ENCODE measurements at places on chromosomes 5 and 9.
A peak's percentile ranks its signal among the peaks of the same experiment; 100 is the strongest.

- DNase-seq = no peak
Observed at GRCh38 chr5:148810823-148811222, 15.6 kb upstream of the ADRB2 start.

DNA sequence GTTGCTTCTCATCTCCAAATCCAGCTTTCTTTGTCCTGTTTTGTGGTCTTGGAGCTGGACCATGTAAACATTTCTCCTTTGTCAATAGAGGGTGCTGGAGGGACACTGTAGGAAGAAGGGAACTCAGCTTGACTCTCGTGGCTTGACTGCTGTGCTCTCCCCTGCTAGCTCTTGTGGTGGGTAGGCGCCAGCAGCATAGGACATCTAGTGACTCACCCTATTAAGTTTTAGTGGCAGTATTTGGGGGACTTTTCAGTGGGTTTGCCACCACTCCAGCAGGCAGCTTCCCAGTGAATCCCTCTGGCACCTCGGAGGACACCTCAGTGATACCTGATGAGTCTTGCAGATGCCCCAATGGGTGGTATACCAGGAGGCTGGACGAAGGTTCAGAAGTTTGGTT lies 97.8 kb downstream of the TSSK1B start:
- peak; percentile 53 for DNase-seq

GRCh38 chr5:79471556-79471955 lies 42.4 kb downstream of the HOMER1 start:
- DNase-seq = no peak

GRCh38 chr5:1667648-1668140 lies 131.9 kb downstream of the MRPL36 start:
- no peak for DNase-seq

DNA sequence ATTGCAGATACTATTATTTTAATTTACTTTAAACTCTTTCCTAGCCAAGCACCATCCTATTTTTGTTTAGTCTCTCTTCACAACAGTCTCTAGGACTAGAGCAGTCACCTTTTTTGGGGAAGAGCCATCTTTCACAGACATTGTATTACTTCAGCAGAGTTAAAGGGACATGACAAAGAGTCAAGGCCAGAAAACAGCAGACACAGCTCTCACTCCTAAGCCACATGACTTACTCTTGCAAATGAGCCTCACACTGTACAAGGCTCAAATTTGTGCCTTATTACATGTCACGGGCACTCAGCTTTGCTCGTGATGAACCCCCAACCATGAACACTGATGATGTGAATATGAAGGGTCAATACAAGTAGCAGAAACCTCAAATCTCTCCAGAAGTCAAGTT lies 104.3 kb downstream of the ZNF608 start:
- DNase-seq = no peak

GRCh38 chr5:176774216-176775171 lies 35.9 kb upstream of the UNC5A start:
- no peak for DNase-seq

DNA sequence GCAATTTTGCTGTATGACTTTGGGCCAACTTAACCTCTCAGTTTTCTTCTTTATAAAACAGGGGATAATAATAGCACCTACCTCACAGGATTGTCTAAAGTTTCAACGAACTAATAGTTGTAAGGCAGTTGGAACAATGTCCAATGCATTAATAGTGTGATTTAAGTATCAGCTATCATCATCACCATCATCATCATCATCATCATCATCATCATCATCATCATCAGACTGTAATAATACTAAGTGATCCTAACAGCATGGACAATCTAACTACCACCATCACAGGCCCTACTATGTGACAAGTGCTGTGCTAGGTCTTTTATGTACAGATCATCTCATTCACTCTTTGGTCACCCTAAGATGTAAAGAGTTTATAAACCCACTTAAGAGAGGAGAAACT lies 196.0 kb downstream of the MAPKAP1 start:
- DNase-seq = no peak

DNA sequence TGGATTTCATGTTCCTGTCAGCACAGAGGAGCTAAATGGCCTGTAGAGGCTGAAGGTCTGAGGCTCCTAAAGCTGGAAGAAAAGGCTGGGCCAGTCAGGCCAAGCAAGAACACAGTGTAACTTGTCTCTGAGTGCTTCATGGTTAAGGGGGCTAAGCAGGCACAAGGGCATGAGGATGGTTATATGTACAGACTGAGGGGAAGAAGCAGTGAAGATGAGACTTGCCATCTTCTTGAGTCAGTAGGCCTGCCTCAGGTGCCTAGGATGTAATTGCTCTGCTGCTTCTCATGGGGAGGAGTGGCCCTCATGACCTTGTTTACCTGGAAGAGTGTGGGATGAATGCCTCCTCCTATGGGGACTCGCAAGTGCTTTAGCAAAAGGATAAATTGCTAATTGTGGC lies 8.7 kb upstream of the PSMD5 start:
- DNase-seq = no peak

DNA sequence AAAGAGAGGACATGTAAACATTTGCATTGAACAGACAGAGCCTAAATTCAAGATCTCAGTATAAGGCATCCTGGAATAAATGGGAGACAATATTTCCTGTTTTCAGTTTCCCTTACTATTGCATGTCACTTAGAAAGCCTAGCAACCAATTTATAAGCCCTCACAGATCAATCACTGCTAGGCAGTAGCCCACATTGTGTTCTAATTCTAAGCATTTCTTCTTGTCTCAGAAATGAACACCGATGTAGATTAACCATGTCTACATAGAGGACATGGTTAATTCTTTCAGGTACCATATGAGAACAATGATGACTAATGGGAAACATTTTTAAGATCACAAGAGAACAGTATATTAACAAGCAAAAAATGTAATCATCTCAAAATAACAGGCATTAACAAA lies 79.6 kb upstream of the HMHB1 start:
- no peak for DNase-seq

GRCh38 chr9:21576331-21577189 lies 94.4 kb upstream of the IFNE start:
- peak; percentile 96 for DNase-seq

GRCh38 chr5:80213466-80213865 lies 42.4 kb downstream of the SERINC5 start:
- DNase-seq = no peak

GRCh38 chr9:128419061-128419925 lies 1.4 kb upstream of the CERCAM start:
- DNase-seq = peak; percentile 40

GRCh38 chr9:19049917-19050636 lies 850 bp downstream of the RRAGA start:
- peak; percentile 39 for DNase-seq

- no peak for DNase-seq
Observed at GRCh38 chr9:100689635-100690034, 111.8 kb downstream of the CAVIN4 start.

DNA sequence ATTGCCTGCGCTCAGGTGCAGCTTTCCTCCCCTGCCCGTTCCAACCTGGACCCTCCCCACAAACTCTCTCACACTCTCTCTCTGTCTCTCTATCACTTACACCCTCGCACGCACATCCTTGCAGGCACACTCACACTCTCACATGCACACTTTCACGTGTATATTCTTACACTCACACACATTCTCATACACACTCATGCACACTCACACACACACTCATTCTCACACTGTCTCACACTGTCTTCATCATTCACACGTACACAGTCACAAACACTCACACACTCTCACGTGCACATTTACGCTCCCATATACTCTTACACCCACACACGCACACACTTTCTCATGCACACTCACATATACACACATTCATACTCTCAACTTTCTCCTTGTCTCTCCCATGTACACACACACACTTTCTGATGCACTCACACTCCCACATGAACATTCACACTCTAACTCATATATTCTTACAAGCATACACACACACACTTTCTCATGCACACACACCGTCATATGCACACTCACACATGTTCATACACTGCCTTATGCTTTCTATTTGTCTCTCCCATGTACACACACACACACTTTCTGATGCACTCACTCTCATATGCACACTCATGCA lies 229.3 kb downstream of the SNX18 start:
- no peak for DNase-seq

DNA sequence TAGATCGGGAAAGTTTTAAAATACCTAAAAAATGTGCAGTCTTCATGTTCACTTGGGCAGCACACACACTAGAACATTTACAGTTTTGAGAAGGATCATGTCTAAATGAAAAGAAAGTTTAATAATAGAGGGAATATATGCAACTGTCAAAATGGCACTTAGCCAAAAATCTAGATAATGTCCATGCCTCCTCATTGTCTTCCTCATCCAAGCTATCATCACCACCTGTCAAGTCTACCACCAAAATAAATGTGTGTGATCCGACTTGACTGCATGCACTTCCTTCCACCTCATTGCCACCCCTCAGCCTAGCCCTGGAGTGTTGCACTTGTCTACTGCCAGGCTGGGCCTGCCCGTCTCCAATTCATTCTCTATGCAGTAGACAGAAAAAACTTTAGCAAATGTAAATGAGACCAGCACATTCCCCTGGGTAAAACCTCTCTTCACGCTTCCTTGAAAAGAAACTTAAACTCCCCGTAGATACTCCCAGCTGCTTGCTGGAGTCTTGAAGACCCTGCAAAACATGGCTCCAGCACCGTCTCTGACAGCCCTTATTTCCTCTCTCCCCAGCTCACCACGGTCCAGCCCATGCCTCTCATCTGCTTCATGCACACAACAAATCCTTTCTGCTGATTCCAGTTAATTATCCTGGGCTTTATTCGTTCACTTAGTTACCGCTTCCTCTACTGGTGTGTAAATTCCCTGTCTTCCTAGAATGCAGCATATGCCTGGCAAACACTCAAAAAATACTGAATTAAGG lies 66.9 kb downstream of the FANCC start:
- DNase-seq = peak; percentile 10

DNA sequence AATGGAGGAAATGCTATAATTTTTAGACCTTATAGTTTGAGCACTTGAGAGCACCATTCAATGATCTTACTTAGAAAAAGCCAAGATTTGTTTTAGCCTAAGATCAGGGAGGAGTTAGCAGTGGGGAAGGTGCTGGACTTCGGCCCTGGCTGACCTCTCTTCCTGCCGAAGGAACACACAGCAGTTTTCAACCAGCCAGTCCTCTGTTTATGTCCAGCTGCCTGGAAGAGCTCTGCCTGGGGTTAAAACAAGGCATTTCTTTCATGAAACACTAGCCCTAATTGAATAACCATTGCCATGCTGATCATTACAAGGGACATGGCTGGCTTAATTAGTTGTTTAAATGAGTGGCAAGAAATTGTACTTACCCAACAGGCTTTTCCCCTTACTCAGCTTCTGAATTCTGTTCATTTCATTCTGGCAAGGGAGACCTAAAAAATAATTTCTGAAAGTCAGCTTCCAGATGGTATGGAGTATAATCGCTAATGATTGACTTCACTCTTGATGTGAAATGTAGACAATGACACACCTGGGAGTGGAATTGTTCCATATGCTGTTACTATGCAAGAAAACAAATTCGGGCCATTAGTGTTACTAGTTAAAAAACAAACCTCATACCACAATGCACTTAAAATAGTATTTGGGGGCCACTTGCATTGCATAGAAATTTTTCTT lies 514.2 kb downstream of the SPOCK1 start:
- no peak for DNase-seq

- DNase-seq = peak; percentile 91
Observed at GRCh38 chr5:113140837-113141671, 164.5 kb downstream of the DCP2 start.

- DNase-seq = peak; percentile 61
Observed at GRCh38 chr5:180816608-180817534, 14.3 kb upstream of the MGAT1 start.

DNA sequence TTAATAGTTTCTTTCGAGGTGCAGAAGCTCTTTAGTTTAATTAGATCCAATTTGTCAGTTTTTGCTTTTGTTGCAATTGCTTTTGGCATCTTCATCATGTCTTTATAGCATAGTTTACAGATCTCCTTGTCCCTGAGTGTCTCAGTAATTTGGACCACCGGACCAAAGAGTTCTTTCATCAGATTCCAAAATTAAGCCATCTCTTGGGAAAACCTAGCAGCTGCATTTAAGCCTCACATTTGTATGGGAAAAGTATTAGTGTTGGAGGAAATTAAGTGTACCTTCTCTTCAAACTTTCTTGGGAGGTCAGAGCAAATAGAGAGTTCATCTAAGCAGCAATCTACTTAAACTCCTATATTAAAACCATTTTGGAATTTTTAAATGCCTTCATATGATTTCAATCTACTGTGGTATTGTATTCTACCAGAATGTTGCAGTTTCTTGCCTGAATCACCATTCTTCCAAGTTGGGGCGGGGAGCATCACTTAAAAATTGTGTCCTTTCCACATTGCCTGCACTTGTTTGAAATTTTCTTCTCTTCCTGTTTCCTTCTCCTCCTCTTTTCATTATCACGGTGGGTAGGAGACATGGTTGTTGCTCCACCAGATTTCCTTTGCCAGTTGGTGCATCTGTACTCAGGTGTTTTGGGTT lies 97.3 kb upstream of the DAB2 start:
- peak; percentile 42 for DNase-seq

DNA sequence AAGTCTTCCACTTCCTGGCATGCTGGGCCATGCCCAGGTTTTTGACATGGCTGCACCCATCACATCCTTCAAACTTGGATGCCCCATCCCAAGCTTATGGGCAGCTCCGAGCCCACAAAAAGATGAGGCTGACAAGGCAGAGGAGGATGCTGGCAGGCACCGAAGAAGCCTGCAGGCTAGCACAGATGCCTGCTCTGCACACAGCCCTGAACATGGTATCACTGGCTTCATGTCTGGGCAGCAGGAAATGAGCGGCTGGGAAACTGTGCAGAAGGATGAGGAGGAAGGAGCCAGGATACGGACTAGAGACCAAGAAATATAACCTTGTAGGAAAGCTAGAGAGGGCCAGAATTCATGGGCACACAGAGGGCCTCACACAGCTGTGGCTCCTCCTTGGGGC lies 14.8 kb downstream of the CAMK2A start:
- no peak for DNase-seq

GRCh38 chr5:171682801-171683200 lies 102.8 kb upstream of the SMIM23 start:
- DNase-seq = no peak

- DNase-seq = no peak
Observed at GRCh38 chr5:3836528-3836927, 240.9 kb downstream of the IRX1 start.

GRCh38 chr9:99093492-99093791 lies 11.5 kb upstream of the TGFBR1 start:
- no peak for DNase-seq

DNA sequence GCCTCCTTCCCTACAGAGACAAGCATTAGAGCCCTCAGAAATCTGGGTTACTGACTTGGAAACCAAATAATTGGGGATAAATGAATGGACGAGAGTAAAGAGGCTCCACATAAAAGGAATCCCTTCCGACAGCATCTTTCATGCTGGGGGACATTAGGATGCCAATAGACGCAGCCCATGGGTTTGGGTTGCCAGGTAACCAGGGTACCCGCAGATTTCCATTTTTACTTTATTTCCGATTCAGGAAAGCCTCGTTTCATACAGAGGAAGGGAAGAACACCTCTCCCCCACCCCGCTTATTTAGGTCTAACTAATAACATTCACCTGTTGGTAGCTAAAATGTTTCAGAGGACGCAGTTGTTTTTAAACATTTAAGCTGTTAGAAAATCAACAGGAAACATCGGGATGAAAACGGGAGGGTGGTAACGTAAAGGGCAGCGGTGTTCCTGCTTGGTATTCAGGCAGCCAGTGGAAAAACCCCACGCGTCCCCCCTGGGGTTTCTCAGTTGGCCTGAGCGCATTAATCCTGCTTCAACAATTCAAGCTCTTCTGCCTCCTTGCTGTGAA lies 179.5 kb downstream of the YTHDC2 start:
- no peak for DNase-seq

GRCh38 chr9:112665347-112665746 lies 52.6 kb downstream of the INIP start:
- peak; percentile 30 for DNase-seq

- peak; percentile 93 for DNase-seq
Observed at GRCh38 chr9:36187414-36187813, 3.3 kb upstream of the CLTA start.

All from fibroblast of skin of abdomen (primary cell).